Activated gamma-delta T cell (primary cell): ENCODE measurements at places on chromosomes 3 and 15.

GRCh38 chr15:39321977-39322376 lies 258.9 kb upstream of the THBS1 start:
- DNase-seq: no peak

GRCh38 chr15:72515591-72516389 lies 41.7 kb downstream of the ARIH1 start:
- DNase-seq: no peak

DNA sequence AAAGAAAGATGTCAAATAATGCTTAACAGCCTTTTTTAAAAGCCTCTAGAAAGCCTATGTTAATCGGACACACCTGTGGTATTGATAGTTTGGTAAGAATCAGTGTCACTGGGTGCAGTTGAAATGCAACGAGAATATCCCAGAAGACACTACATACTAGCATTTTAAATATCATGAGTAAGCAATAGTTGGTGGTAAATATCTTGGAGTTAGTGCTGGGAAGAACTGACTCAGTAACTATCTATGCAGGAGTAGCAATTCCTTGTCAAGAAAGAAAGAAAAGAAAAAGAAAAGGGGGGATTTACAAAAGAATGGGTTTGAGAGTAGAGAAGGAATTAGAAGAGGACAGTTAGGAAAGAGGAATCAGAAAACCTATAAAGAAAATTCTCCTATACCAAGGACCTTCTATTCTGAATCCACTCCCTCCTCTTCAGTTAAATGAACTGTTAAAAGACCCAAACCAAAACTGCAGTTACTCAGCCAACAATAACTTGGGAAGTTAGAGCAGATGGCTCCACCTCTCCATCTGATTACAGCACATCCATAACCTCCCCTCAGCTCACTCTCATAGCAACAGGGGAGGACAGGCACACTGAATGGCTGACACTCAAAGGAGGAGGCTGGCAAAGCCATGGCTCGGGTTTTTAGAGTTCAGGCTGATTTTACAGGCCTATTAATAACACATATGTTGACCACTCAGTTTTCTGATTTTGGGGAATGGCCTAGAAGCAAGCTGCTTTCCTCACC lies 207.6 kb upstream of the MDFIC2 start:
- DNase-seq: no peak

GRCh38 chr15:75095594-75095993 lies 72.2 kb downstream of the PPCDC start:
- DNase-seq: no peak

- DNase-seq: no peak
Measured at GRCh38 chr3:160540551-160540950, 24.8 kb downstream of the KPNA4 start.

DNA sequence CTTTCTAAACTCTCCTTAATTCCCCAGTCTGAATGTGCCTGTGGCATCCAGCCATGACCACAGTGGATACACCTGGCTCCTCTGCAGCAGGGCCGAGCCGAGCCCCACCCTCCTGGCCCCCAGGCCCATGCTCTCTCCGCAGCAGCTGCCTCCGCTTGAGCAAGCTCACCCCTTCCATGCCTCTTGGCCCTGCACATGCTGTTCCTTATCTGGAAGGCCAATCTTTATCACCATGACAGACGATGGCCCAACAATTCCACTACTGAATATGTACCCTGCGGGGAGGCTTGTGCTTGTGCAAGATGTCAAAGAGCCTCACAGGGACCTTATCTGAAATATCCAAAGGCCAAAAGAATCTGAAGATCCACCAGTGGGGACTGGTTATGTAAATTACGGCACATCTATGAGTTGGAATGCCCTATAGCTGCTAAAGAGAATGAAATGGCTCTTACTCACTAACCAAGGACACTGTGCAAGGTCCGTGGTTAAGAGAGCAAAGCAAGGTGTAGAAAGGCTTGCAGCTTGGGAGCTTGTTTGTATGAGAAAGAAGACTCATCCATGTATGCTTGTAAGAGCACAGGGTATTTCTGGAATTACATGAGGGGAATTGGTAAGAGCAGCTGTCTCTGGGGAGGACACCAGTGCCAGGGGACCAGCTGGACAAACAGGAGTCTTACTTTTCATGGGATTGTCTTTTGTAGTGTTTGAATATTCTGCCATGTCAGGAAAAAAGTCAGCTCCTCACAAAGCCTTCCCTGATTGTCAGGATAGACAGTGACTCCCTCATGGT lies 55.2 kb downstream of the WNT7A start:
- DNase-seq: no peak

DNA sequence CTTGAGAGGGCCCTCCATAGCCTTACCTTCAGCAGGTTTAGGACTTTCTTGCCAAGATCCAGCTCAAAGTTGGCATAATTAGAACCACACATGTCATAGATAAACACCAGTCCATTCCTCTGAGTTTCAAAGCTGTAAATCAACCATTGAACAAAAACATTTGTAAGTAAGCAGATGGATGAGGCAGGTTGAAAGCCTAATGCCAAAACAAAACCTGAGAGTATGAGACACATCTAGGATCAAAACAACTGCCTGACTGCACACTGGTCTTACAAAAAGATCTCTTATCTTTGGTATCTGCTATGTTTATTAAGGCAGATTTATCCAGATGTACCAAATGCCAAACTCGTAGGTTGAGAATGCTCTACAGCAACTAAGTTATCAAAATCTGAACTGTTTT lies 61.9 kb downstream of the PTPN9 start:
- DNase-seq: no peak

- DNase-seq: no peak
Measured at GRCh38 chr3:160886421-160886820, 130.4 kb downstream of the PPM1L start.

GRCh38 chr15:73686781-73687256 lies 2.6 kb downstream of the CD276 start:
- no peak for DNase-seq

- DNase-seq: no peak
Measured at GRCh38 chr15:99542828-99543227, 23.0 kb upstream of the MEF2A start.

DNA sequence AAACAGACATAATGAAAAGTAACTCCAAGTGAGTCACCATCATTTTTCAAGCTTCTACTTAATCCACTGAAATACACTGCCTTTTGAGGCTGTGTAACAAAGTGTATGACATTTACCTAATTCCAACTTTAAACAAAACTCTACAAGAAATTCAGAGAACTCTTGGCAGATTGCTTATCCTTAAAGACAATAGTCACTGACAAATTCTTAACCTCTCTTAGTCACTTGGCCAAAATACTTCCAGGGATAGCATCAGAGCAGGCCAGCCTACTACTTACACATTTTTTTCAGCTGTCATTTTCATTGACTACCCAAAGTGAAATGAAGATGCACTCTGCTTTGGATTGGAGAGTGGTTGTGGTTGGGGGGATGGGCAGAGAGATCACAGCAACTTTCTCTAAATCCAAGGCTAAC lies 3.6 kb downstream of the WWTR1 start:
- DNase-seq: no peak

DNA sequence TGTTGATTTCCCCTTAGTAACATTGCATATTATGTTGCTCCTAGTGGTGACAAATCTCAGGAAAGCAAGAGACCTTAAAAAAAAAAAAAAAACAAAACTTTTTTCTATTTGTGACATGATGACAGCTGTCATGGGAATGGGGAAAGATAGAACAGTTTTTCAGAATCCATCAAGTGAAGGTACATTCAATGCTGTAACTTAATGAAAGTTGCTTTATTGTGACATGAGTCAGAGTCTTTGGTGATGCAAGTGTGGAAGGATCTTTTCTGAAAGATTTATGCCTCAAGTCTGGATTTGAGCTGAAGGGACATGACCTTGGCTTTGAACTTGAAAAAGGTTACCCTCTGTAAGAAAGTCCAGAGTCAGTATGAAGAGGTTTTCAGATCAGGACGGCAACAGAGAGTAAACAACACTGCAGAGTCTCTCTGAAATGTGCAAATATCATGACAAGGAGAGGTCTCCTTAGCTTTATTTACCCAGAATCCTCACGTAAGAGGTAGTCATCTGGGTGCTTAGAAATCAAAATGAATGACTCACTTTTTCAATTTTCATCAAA lies 424.7 kb downstream of the CNTN4 start:
- no peak for DNase-seq

DNA sequence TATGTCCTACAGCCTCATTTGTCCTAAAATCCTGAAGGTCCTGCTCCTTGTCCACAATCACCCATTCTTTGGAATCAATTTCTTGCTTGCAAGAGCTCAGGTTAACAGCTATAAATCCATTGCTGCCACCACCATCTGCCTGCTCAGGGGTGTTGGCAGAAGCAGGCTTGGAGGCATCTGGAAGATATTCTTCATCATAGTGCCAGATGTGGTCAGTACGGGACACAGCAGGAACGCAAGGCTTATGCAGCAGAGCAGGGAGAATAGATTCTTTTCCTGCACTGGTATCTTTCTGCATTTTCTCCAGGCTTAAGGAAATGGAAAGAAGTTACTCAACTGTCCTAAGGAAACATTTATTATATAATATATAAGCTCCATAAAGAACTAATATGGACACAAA lies 38.5 kb upstream of the CDAN1 start:
- DNase-seq: no peak

DNA sequence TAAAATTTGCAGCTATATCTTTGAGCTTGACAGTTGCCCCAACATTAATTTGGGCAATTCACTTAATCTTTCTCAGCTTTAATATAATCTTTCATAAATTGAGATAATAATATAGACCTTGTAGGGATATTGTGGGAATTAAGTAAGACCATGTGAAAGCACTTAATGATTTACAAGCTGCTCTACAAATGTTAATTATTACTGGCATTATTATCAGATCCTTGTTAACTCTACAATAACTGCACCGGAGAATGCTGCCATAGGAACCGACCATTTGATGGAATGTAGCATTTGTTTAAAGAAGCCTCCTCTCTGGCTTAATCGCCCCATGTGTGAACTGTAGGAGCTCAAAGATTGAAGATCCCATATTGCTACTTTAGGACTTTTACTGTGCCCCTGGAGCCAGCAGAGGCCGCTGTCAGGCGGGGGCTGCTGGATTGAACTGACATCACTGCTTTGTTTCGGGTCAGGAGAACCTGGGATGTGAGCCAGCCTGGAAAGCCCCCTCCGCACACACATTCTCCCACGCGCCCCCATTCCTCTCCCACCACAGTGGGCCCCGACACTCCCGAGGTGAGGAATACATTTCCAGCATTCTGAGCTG lies 154.2 kb upstream of the TNIK start:
- DNase-seq: no peak

- DNase-seq: no peak
Measured at GRCh38 chr3:58260733-58261132, 23.1 kb downstream of the ABHD6 start.

DNA sequence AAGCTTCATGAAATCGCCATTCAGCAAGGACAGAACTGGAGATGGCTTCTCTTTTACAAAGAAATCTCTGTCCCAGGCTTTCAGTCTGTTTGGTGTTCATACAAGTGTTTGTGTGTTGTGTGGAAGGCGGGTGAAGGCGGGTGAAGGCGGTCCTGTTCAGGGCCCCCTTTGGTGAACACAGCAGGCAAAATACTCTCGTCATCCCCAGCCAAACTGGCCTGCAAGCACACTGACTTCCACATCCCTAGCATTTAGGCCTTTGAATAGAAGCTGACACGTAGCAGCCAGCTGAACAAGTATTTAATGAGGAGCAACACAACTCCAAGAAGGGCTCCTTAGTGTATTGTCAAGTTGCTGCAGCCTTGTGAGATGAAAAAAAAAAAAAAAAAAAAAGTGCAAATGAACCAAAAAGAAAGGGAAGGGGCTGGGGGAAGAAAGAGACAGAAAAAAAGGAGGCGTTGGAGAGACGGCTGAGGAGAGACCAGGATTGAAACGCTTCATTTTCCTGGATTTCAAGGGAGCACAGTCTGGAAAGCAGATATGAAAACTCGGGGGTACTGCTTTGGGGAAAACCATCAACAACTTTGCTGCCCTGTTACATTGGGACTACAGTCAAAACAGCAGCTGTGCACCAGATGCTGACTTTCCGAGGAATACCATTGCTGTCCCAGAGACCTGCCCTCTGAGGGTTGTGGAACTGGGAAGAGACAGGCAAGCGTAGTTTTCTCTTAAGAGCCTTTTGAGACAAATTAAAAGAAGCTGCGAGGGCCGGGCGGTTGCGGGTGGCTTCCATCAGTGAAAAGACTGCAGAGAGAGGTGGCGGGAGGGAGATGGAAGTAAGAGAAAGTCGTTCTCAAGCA lies 74.6 kb downstream of the TGFBR2 start:
- DNase-seq: no peak

DNA sequence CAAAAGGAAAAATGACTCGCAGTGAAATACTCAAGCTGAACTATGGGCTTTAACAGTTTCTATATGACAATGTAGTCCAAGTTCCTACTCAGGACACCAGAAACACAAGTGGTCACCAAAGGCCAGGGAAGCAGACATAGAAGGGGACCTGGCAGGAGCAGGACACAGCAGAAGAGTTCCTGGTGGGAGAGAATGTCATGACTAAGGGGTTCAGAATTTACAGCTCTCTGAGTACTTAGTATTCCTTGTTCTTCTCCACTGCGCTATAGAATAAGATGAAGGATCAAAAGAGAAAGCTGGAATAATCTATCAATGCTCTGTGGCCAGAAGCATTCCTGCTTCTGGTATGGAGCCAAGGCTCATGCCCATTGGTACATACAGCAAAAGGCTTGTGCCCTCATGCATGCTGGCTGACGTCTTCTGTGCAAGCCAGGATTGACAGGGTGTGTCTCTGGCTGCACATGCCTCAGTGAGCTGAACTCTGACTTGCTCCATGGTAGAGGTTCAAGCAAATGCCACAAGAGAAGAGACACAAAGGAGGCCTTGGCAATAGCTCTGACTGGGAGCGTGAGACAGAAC lies 128.7 kb upstream of the SLC2A2 start:
- no peak for DNase-seq

DNA sequence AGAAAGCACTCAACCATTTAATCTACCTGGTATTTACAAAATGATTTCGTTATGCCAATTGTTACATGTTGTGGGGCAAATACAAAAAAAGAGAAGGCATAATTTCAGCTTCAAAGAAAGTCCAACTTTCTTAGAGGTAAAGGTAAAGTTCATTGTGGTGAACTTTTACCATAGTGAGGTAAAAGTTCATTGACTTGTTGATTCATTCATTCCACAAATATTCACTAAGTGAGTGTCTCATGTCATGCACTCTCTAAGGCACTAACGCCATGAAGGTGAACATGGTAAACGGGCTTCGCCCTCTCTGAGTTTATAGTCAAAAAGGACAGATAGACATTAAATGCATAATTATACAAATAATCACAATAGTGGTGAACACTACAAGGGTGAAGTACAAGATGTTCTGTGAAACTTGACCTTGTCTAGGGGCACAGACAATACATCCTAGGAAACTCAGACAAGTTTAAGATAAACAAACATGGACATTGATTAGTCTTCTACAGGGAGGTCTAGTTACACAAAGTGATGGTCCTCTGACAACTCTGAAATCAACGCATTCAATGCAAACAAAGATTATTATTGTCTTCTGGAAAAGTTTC lies 378.6 kb downstream of the MAGI1 start:
- DNase-seq: no peak
